Osteoblast (primary cell): ENCODE measurements at places on chromosomes 5 and 9. TPM values are rescaled to one million over a fixed set of nuclear protein-coding genes. Genes with fewer than 3 reads are reported as not detected.

GRCh38 chr9:133785753-133786370, 47.7 kb upstream of the SARDH start:
- H3K36me3 ChIP-seq = peaks cover 34% of the 10 kb centered on the region
- H3K27ac ChIP-seq = no peak overlapping the region
- no peaks in the 10 kb centered on the region for H3K4me1 ChIP-seq
- H3K27me3 ChIP-seq = no peaks in the 10 kb centered on the region

- no peaks in the 10 kb centered on the region for H3K27me3 ChIP-seq
- peak overlapping the region; percentile 92 for H3K27ac ChIP-seq
- peaks cover 14% of the 10 kb centered on the region for H3K4me1 ChIP-seq
- peak overlapping the region; percentile 86 for H3K4me3 ChIP-seq
Measured at GRCh38 chr9:129111528-129112151, 425 bp downstream of the PTPA start.

Gene CDKN2B-AS1
- total RNA-seq = 15.2 and 16.5 TPM in 2 replicates

DNA sequence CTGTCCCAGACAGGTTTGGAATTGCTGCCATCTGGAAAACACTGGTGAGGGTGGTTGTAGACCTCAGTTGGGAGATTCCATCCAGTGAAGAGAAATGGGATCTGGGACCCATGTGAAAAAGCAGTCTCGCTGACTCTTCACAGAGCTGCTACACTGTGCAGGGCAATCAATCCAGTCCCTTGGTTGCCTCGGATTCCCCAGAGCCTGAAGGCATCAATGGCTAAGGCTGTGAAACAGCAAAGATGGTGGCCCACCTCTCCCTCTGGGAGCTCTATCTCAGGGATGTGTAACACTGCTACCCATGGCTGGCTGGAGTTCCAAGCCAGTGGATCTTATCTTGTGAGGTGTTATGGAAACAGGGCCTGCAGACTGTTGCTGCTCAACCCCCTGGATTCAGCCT, 256.1 kb downstream of the TMEM38B start:
- DNase-seq = no peak
- H3K4me3 ChIP-seq = no peak overlapping the region
- no peaks in the 10 kb centered on the region for H3K36me3 ChIP-seq
- H3K27ac ChIP-seq = no peak overlapping the region

Gene FST
- total RNA-seq = 176 and 215 TPM in 2 replicates

Gene PKD2L2
- total RNA-seq = under 0.01 TPM in 1 of 2 replicates, not detected in the other

GRCh38 chr5:115806986-115807653, 9.3 kb downstream of the CDO1 start:
- no peaks in the 10 kb centered on the region for H3K36me3 ChIP-seq
- H3K27ac ChIP-seq = no peak overlapping the region
- no peak for DNase-seq
- H3K4me3 ChIP-seq = no peak overlapping the region
- no peaks in the 10 kb centered on the region for H3K27me3 ChIP-seq
- H3K4me1 ChIP-seq = no peaks in the 10 kb centered on the region

Gene KCNV2
- total RNA-seq = not detected in 2 replicates

Gene TIMD4
- total RNA-seq = not detected in 2 replicates

DNA sequence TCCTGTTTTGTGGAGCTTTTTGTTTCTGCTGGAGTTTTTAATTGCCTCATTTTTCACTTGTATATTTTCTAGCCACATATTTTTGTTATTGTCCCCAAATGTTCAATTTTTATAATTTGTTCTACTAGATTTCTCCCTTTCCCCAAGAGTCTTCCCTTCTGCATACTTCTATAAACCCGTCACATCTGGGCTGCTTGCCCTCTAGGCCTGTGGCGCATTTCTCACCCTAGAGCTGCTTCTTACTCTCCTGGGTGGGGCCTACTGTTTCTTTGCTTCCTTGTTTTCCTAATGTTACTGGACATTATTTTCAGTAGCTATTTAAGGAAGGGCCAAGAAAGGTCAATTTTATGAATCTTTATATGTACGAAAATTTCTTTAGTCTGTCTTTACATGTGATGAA, 51.5 kb downstream of the NXNL2 start:
- peak overlapping the region; percentile 47 for H3K27ac ChIP-seq
- H3K4me3 ChIP-seq = no peak overlapping the region

GRCh38 chr5:59458321-59458720, 435.2 kb downstream of the PDE4D start:
- H3K27ac ChIP-seq = no peak overlapping the region
- H3K27me3 ChIP-seq = peaks cover 4% of the 10 kb centered on the region
- no peaks in the 10 kb centered on the region for H3K4me1 ChIP-seq
- H3K36me3 ChIP-seq = no peaks in the 10 kb centered on the region

DNA sequence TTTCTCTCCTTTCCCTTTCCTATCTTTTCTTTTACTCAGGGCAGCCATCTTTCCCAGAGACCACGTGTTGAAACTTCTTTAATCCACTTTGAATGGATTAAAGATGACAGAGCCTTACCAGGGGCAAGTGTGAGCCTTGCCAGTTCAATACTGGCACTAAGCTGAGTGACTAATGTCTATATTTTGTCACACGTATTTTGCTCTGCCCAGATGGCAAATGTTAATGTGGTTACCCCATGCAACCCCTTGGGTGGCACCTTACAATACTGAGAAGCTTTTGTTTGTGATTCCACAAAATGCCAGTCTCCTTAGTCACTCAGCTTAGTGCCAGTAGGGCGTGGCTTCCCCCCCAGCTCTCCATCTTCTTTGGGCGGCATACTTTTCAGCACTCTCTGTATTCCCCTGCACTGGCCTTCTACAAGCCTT, 24.8 kb downstream of the ANXA1 start:
- H3K4me1 ChIP-seq = no peaks in the 10 kb centered on the region
- H3K27ac ChIP-seq = no peak overlapping the region
- no peak overlapping the region for H3K4me3 ChIP-seq
- no peak for DNase-seq
- peaks cover under 1% of the 10 kb centered on the region for H3K36me3 ChIP-seq

DNA sequence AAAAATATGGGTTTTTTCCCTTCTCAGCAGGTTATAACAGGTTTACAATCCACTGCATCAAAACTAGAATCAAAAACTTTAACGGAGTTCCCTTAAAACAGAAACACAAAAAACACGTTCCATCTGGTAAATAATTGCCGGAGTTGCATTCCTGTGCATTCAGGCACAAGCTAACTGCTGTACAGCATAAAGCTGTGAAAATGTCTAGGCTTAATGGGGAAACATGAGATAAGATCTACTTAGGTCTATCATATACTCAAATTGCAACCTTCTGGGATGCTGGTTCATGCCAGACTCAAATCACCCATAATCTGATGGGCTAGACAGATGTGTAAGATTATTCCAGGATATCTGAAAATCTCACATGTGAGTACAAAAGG, 265.3 kb downstream of the DOCK8 start:
- no peak overlapping the region for H3K27ac ChIP-seq
- no peaks in the 10 kb centered on the region for H3K4me1 ChIP-seq
- no peaks in the 10 kb centered on the region for H3K27me3 ChIP-seq
- no peak for DNase-seq

- no peak overlapping the region for H3K27ac ChIP-seq
- H3K36me3 ChIP-seq = no peaks in the 10 kb centered on the region
- peaks cover 4% of the 10 kb centered on the region for H3K4me1 ChIP-seq
- DNase-seq = no peak
- no peaks in the 10 kb centered on the region for H3K27me3 ChIP-seq
Measured at GRCh38 chr9:99748676-99749075, 73.0 kb upstream of the NR4A3 start.

Gene EQTN
- not detected in 2 replicates for total RNA-seq

Gene PCDHGA3
- 2.4 and 2.9 TPM in 2 replicates for total RNA-seq

DNA sequence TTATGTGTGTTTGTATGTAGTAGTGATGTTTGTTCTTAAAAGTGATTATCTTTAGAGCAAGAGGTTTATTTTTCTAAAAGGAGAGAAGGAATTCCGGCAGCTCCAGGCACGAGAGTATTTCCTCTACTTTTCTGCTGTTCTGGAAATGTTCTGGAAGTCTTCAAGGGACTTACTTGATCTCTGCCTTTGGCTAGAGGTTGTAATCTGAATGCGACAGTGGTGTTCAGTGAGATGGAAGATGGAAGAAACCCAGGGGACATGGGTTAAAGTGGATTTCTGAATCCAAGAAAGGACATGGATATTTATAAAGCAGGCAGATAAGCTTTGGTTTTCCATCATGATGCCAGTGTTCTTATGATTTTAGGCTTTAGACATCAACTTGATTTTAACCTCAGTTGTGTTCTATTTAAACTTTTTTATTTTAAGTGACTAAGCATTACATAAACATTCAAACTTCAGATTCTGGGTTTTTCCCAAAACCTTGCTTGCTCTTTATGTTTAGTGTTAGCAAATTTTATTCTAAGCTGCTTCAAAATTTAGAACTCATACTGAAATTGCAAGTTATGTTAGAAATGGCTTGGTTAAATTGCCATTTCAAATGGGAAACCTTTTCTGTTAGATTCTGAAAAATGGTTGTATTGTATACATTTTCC, 3.6 kb downstream of the GPR21 start:
- no peak overlapping the region for H3K4me3 ChIP-seq
- H3K27me3 ChIP-seq = no peaks in the 10 kb centered on the region
- H3K36me3 ChIP-seq = peaks cover 10% of the 10 kb centered on the region
- DNase-seq = no peak
- H3K27ac ChIP-seq = peak overlapping the region; percentile 40
- peaks cover 17% of the 10 kb centered on the region for H3K4me1 ChIP-seq

Gene CNTNAP3B
- total RNA-seq = 15.0 and 30.8 TPM in 2 replicates

Gene GBA2
- total RNA-seq = 29.5 and 31.1 TPM in 2 replicates

DNA sequence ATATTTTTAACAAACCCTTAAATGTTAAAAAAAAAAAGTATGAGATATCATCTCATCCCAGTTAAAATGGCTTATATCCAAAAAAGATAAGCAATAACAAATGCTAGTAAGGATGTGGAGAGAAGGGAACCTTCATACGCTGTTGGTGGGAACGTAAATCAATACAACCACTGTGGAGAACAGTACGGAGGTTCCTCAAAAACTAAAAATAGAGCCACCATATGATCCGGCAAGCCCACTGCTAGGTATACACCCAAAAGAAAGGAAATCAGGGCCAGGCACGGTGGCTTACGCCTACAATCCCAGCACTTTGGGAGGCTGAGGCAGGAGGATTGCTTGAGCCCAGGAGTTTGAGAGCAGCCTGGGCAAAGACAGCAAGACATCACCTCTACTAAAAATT, 3.0 kb downstream of the MTMR12 start:
- no peaks in the 10 kb centered on the region for H3K36me3 ChIP-seq
- no peaks in the 10 kb centered on the region for H3K27me3 ChIP-seq
- DNase-seq = no peak
- H3K4me3 ChIP-seq = no peak overlapping the region
- H3K27ac ChIP-seq = no peak overlapping the region
- H3K4me1 ChIP-seq = peaks cover 8% of the 10 kb centered on the region

- H3K4me1 ChIP-seq = peaks cover 43% of the 10 kb centered on the region
- peak overlapping the region; percentile 61 for H3K4me3 ChIP-seq
- H3K36me3 ChIP-seq = peaks cover 9% of the 10 kb centered on the region
- no peaks in the 10 kb centered on the region for H3K27me3 ChIP-seq
Measured at GRCh38 chr9:134406366-134407120, 80.3 kb downstream of the RXRA start.

- H3K27me3 ChIP-seq = no peaks in the 10 kb centered on the region
- H3K27ac ChIP-seq = no peak overlapping the region
- no peak overlapping the region for H3K4me3 ChIP-seq
- H3K36me3 ChIP-seq = no peaks in the 10 kb centered on the region
- H3K4me1 ChIP-seq = no peaks in the 10 kb centered on the region
Measured at GRCh38 chr5:118711727-118712126, 276.6 kb downstream of the DTWD2 start.

Gene INSYN2B
- total RNA-seq = 2.2 and 3.5 TPM in 2 replicates

Gene LMBRD2
- 11.5 and 13.8 TPM in 2 replicates for total RNA-seq

DNA sequence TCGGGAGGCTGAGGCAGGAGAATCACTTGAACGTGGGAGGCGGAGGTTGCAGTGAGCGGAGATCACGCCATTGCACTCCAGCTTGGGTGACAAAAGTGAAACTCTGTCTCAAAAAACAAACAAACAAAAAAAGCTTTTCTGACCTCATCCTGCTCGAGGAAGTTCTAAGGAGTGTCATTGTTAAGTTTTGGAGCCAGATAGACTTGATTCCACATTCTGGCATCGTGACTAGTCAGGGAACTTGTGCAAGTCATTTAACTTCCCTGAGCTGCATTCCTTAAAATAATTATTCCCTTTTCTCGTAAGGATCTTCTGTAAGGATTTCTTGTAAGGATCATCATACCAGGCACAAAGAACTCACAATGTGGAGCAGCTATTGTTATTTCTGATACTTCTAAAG, 26.2 kb downstream of the SNX24 start:
- H3K4me1 ChIP-seq = peaks cover 6% of the 10 kb centered on the region
- no peak overlapping the region for H3K4me3 ChIP-seq
- H3K27me3 ChIP-seq = no peaks in the 10 kb centered on the region
- DNase-seq = no peak
- H3K36me3 ChIP-seq = no peaks in the 10 kb centered on the region

DNA sequence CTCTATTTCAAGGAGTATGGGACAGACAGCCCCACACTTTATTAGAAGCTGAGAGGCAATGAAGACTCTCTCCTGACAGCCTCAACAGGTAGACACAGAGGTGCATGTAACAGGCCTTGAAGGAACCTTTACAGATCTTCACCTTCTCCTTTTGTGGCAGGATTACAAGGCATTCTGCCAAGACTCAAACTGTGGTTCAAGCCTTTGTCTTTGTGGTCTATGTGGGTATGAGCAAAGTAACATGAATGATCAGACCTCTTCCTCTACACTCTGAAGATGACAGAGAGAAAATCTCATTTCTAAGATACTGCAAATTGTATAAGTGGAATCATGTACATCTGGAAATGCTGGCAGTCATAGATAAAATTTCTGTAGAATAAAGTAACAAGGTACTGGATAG, 346.9 kb downstream of the CDH9 start:
- H3K27ac ChIP-seq = no peak overlapping the region
- H3K4me3 ChIP-seq = no peak overlapping the region
- no peaks in the 10 kb centered on the region for H3K4me1 ChIP-seq
- DNase-seq = no peak
- no peaks in the 10 kb centered on the region for H3K36me3 ChIP-seq

DNA sequence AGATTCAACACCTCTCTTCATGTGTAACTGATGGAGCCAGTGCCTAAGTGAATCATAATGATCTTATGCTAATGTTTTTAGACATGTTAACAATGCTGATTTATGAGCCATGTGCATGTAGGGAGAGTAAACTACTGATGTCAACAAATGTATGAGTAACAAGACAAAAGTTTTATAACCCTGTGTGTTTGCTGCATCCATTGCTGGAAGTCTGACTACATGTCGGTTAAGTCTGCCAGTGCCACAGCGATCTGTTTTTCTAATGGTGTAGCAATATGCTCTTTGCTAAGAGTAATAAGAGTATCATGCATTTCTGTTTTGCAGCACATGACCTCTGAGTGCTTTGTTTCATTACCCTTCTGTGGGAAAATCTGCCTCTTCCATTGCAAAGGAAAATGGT, 26.4 kb upstream of the TMOD1 start:
- no peaks in the 10 kb centered on the region for H3K36me3 ChIP-seq
- H3K4me1 ChIP-seq = no peaks in the 10 kb centered on the region
- no peak overlapping the region for H3K27ac ChIP-seq
- no peak for DNase-seq
